ENCODE measurements at places on chromosomes 4 and X.

DNA sequence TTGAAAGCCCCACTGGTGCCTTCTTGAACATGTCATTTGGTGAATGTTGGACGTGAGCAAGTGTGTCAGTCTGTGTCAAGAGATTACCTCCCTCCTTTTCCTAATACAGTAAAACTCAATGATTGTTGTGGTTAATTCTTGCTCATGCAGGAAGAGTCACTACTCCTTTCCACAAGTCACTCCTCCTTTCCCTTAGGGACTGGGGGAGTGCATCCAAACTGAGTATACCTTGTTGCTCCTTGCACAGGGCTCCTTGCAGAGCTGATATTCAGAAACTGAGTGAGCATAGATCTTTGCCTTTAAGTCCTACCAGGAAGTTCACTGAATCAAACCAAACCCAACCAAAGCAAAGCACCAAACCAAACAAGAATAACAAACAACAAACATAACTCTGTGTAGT is 63.9 kb downstream of the GPR50 start:
- DNase-seq, result no peak

GRCh38 chr4:1927675-1928074 is 56.5 kb downstream of the NSD2 start:
- no peak for DNase-seq

DNA sequence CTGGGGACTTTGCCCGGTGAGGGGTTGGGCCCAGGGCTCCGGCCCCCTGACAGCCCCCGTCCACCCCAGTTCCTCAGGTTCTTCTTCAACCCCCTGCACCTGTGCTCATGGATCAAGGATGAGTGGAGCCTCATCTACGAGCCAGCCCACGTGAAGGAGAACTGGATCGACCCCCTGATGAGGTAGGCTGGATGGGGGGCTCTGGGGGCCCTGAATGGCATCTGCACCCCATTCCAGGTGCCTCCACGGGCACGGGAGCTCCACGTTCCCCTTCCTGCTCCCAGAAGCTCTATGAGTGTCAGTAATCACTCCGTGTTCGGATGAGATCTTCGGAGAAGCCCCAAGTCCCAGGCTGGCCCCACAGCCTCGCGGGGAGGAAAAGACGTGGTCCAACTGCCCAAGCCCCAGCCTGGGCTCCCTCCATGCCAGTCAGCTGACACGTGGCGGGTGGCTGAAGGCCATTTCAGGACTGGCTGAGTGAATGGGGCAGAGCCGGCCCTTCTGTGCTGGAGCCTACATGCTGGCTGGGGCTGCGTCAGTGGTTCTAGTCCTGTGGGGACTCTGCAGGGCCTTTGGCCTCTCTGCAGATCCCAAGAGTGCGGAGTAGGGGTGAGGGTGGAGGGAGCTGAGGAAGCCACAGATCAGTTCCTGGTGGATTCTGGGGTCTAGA is 24.4 kb downstream of the CFAP99 start:
- DNase-seq, result no peak

- no peak for DNase-seq
Observed at GRCh38 chr4:101177154-101177553, 170.2 kb downstream of the PPP3CA start.

- no peak for DNase-seq
Observed at GRCh38 chr4:167918077-167918476, 174.3 kb upstream of the ANXA10 start.

GRCh38 chr4:122643257-122643656 is 22.4 kb upstream of the IL21 start:
- DNase-seq, result no peak

DNA sequence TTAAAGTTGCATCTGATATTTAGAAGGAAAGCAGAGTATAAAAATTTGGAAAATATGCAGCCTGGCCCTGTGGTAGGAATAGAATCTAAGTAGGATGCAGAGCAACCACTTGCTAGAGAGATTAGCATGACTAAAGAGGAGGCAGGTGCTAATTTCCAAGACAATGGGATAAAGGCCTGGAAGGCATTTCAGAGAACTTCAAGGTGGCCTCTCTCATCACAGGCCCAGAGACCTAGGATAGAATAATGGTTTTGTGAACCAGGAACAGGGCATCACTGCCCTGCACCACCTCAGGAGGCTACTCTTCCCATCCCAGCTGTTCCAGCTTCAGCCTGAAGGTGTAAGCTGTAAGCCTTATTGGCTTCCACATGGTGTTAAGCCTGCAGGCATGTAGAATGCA is 621.7 kb upstream of the HS3ST1 start:
- DNase-seq, result no peak

DNA sequence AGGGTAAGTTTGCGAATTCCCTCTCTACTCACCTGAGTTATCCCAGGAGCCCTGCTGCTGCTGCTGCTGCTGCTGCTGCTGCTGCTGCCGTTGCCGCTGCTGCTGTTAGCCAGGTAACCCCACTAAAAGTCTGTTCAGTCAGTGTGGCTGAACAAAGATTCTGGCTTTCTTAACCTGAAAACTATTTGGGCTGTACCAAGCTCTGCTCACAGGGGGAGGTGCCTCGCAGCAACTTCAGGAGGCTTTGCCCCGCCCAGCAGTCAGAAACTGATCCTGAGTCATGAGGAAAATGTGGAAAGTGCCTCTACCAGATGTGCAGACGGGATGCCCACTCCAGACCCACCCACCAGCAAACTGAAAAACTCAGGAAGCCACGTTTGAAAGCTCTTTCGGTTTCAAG is at the start of gene CAPN6:
Gene CAPN6, minus strand, starts transcription at position 145 of the 400 bp plus-strand sequence. CDS start 6,547 bp downstream, outside the sequence.
- no peak for DNase-seq

DNA sequence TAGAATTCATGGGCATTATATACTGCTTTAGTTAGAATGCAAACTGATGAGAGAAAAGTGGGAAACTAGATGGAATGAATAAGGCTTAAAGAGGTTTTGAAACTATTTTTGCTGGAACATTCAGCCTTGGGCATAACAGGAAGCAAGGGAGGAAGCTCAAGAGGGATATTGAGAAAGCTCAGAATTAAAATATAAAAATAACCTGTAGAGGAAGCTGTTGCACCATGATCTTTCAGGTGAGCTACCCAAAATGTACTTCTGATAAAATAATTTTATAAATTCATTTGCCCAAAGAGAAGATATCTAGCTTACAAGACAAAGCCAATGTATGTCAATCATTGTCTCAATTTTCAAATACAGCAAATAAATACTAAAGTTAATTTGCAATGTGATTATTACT is 11.3 kb downstream of the GC start:
- DNase-seq, result no peak

- no peak for DNase-seq
Observed at GRCh38 chrX:69257499-69258127, 92.4 kb upstream of the PJA1 start.

- DNase-seq, result no peak
Observed at GRCh38 chrX:68895341-68895755, 66.5 kb downstream of the EFNB1 start.

GRCh38 chr4:77015390-77015789 is 60.4 kb downstream of the CCNI start:
- no peak for DNase-seq

DNA sequence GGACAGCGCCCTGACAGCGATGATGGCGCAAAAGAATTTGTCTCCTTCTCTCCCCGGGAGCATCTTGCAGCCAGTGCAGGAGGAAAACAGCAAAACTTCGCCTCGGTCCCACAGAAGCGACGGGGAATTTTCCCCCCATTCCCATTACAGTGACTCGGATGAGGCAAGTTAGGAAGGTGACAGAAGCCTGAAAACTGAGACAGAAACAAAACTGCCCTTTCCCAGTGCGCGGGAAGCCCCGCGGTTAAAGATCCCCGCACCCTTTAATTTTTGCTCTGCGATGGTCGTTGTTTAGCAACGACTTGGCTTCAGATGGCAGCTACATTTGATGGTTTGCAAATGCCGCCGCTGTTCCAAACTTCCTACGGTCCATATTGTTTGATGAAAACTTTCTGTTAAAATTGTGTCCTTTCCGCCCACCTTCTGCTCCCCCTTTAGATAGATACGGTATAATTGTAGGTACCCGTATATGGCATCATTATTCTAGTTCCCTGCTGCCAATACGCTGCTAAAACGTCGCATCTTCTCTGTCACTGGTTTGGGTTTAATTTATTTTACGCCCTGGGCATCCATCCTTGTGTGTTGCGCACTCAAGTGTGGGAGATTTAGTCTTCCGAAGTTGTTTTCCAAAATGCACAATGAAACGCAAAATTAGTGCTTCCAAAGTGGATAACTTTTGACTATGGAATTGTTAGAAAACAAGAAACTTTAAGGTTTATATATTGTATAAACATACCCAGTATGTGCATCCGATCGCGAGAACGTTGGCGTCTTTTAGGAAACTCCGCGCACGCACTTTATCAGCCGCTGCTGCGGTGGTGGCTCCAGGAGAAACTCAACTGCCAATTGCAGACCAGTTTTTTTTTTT is 1.5 kb downstream of the ATOH1 start:
- no peak for DNase-seq

DNA sequence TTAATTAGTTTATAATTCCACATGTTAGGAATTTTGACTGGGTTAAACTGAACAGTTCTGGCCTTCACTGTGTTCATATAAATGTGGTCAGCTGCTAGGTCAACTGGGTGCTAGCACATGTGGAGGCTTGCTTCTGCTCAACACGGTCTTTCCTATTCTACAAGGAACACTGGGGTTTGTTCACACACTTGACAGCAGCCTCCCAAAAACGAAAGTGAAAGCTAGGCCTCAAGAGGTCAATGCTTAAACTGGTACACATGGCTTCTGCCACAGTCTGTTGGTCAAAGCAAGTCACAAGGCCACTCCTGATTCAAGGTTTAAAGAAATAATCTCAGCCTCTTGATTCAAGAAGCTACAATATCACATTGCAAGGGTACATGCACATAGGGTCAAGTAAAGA is 126.5 kb downstream of the QDPR start:
- DNase-seq, result peak; percentile 26

- DNase-seq, result no peak
Observed at GRCh38 chr4:169314906-169315305, 44.1 kb upstream of the SH3RF1 start.

GRCh38 chrX:69430785-69431184 is 73.3 kb upstream of the NALF2 start:
- no peak for DNase-seq

GRCh38 chrX:75547783-75548182 is 24.9 kb upstream of the ZDHHC15 start:
- DNase-seq, result no peak

DNA sequence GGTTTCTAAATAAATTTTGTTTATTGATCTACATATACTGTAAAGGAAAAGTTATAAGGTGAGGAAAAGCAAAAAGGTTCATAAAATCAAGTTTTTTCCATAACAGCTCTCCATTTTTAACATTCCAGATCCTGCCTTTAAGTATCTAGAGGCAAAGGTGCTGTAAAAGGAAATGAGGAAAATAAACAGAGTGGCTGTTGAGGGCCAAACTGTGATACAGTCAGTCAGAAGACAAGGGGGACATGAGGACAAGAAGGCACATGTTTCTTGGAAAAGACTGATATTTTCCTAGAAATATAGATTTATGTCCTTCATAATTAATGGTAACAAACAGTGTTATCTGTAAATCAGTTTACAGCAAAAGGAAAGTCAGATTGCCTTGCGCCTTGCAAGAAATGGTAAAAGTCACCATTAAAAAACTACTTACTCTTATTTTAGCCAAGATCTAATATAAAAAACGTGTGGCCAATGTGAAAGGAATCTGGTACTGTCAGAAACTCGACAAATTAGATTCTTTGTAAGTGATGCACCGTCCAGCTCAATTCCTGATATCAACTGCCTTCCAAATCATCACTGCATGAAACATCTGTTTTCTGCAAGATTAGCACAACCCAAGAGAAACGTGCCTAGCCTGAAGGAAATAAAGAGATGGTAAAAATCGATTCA is 34.0 kb upstream of the VEGFD start:
- no peak for DNase-seq

- no peak for DNase-seq
Observed at GRCh38 chr4:130154901-130155300, 1058.9 kb downstream of the C4orf33 start.

GRCh38 chrX:48961585-48962091 is 4.2 kb upstream of the OTUD5 start:
- DNase-seq, result no peak
